Stimulated activated naive B cell treated with anti-CD40 and anti-IgM and Interleukin-4, amounts not matched to agents 10 μg/mL and 1 μg/mL and 100 μg/mL, for 72 hours (primary cell): ENCODE measurements at places on chromosomes 6 and 20.

- no peak for DNase-seq
Observed at GRCh38 chr6:156691018-156691417, 86.2 kb upstream of the ARID1B start.

GRCh38 chr20:3209257-3209945 lies at the start of gene ITPA:
TSS of gene ITPA (plus strand) at chr20:3209498. CDS start at chr20:3209552, 54 bp downstream.
- DNase-seq = peak; percentile 60

GRCh38 chr6:160122744-160123143 lies 1.1 kb downstream of the SLC22A1 start:
- DNase-seq = no peak

GRCh38 chr6:20939161-20939775 lies 405.0 kb downstream of the CDKAL1 start:
- DNase-seq = no peak

DNA sequence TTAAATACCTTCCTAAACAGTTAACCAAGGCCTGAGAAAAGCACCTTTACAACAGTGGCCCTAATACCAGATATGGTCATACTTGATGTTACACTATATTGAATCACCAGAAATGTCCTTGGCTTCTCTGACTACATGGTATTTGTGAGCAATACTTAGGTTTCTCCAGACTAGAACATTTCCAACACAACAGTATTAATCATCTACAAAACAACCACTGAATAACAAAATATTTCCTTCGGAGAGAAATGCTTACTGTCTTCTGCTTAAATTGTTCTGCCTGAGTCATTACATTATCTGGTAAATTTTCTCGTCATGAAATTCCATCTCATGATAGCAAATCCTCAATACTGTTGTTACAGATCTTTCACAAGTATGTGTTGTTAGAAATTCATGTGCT lies 252.9 kb upstream of the RUNX2 start:
- no peak for DNase-seq

- DNase-seq = no peak
Observed at GRCh38 chr6:17277256-17277655, 3.9 kb upstream of the RBM24 start.

DNA sequence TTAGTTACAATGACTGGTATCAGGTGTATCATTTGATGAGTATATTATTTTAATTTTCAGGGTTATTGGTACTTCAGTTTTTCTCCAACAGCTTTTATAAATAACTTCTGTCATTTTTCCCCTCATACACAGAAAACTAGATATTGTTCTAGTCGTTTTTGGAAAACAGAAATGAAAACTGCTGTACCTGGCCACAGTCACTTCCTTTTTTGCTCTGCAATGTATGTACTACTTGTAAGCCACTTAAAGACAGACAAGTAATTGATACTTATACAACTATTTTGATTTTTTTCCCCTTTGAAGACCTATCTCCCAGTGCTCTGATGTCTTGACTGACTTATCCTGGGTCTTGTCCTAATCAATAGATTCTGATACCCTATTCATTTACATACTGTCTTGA lies 218.6 kb upstream of the RUNX2 start:
- no peak for DNase-seq

GRCh38 chr20:44659931-44660330 lies 8.4 kb upstream of the ADA start:
- no peak for DNase-seq

DNA sequence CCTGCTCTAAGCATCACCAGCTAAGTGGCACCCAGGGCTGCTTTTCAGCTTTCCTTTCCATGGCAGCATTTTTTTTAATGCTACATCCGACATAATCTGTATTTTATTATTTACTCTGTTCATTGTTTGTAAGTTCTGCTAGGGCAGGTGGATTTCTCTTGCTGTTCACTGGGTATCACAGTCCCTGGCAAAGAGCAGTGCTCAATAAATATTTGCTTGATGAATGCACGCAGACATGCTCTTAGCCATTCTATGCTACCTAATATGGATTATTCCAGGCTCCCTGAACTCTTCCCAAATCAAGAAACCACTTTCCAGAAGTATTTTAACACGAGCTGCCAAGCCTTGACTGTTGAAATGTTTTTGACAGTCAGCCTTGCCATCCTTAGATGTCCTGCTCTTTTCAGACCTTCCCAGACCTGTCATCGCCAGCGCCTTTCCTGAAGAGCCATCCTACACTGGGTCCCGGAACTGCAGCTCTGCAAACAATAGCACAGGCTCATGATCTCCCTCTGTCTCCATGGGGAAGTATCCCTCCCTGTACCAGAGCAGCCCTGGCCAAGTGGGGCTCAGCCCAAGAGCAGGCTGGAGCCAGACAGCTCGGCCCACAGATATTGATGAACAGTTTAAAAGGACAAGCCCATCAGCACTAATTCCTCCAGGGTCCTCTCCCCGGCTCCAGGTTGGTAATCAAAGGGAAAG lies 136.5 kb upstream of the CDH4 start:
- DNase-seq = no peak
